HS-5 (cell line): ENCODE measurements at places on chromosomes 13 and 19.

- DNase-seq: no peak
Measured at GRCh38 chr19:42488783-42489521, 39.3 kb downstream of the CEACAM1 start.

GRCh38 chr13:97727991-97728390 is 225.5 kb upstream of the IPO5 start:
- no peak for DNase-seq

- no peak for DNase-seq
Measured at GRCh38 chr19:16319481-16319880, 5.1 kb upstream of the KLF2 start.

- DNase-seq: no peak
Measured at GRCh38 chr19:32767951-32768679, 48.5 kb downstream of the TDRD12 start.

DNA sequence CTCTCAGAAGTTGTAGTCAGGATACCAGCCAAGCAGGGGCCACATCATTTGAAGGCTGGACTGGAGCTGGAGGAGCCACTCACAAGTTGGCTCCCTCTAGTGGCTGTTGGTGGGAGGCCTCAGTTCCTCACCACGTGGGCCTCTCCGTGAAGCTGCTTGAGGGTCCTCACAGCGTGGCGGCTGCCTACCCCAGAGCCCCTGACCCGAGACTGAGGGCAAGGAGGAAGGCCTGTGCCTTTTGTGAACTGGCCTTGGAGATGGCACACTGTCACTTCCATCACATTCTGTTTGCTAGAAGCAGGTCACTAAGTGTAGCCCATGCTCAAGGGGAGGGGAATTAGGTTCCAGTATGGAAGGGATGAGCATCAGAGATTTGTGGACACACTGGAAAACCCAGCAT is 14.6 kb downstream of the GNA11 start:
- DNase-seq: no peak
